Inflammatory macrophage treated with lipopolysaccharide for 4 hours (primary cell): ENCODE measurements at places on chromosomes 12 and 14.

DNA sequence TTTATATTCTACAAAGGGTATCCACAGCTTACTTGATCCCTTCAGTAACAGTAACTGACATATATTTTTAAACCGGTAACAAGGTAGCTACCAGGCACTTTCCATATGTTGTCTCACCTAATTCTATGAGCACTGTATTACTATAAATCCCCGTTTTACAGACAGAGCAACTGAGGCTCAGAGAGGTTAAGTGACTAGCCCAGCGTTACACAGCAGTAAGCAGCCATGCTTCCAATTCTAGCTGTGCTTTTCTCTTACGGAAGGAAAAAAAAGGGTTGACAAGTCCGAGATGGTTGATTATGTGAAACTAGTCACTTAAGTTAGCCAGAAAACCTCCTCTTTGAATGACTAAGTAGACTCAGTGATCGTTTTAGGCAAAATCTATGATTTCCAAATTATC lies 187.3 kb upstream of the LHX5 start:
- DNase-seq, result no peak

GRCh38 chr12:99352269-99352668 lies 295.3 kb upstream of the GARIN6 start:
- DNase-seq, result no peak

DNA sequence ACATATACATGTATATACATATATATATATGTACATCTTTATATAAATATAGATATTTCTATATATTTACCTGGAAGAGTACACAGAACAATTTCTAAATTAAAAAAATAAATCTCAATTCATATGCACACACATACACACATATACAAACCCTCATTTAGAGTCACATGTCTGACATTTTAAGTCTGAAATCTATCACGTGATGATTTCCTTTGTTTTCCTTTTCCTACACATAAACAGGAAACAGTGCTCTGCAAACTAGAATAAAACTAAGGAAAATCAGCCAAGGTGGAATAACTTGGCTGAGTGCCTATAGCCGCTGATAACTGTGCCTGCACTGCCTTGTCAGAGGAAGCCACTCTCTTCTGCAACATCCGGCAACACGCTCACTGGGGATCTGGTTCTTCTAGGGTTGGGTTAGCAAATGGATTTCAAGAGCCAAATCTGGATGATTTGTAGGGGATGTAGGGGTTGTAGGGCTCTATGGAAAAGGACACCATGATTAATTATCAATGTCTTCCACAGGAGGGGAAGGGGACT lies 480.7 kb downstream of the TMEM132D start:
- DNase-seq, result no peak

DNA sequence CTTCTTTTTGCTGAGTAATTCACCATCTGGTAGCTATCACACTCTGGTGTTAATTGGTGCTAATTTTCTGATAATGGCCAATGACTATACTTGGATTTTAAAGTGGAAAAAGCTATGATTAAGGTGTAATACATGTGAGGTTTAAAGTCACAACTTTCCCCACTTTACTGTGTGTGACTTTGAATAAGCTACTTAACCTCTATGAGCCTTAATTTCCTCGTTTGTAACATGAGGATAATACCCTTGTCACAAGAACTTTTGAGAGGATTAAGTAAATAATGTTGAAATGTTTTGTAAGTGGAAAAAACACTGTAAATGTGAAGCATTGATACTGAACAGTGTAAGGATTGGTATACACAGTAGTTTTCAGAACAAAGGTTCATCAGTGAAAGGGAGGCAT lies 65.3 kb downstream of the MSRB3 start:
- DNase-seq, result no peak

DNA sequence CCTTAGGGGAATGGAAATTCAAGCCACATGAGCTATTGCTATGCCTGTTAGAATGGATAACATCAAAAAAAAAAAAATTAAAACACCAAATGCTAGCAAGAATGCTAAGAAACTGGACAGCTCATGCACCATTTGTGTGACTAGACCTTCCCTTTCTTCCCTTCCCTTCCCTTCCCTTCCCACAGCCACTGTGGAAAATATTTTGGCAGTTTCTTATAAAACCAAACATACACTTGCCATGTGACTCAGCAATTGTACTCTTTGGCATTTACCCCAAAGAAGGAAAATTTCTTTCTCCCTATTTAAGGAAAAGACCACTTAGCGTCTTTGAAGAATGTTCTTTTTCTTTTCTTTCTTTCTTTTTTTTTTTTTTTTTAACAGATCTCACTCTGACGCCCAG lies 49.1 kb upstream of the FKBP4 start:
- no peak for DNase-seq
